ENCODE measurements at places on chromosomes 5 and 9.

DNA sequence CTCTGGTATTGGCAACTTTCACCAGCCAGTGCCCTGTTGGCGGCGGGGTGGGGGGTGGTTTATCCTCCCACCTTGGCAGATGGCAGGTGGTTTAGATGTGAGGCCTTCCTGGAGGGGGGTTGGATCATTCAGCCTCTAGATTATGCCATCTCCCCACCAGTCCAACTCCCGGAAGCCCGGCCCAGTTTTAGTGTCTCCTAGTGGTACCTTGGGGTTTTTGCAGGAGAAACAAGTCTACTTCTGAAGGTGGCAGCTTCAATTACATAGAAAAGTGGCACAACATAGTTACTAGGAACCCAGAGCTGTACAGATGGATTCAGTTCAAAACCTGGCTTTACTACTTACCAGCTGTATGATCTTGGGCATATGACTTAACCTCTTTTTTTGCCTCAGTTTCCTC, 11.3 kb downstream of the PRLR start:
- no peak for DNase-seq

DNA sequence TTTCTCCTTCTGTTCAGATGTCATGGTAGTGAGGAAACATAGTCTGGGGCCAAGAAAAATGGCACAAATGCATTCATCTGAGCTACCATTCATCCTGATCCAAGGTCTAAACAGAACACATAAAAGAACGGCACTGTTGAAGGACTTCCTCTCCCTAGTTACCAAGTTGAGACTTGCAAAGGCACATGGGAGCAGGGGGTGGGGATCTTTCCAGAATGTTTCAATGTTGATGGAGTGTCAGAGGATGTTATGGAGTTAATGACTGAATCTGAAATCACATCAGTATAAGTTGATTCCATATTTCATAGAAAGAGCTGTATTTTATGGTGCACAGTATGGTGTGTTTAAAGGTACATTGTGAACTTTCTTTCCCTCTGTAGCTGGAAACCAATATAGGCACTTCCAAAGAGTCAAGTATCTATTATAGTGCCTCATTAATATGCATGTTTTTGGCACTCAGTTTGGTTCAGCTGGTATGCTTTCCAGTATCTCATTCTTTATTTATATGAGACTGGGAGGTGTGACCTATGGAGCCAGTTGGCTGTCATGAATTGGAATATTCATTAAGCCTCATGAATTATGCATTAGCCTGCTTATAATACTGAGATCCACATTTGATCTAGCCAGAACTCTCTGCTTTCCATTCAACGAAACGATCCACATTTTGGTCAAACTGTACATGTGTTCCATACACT, 603.0 kb downstream of the NR2F1-AS1 start:
- DNase-seq = no peak

DNA sequence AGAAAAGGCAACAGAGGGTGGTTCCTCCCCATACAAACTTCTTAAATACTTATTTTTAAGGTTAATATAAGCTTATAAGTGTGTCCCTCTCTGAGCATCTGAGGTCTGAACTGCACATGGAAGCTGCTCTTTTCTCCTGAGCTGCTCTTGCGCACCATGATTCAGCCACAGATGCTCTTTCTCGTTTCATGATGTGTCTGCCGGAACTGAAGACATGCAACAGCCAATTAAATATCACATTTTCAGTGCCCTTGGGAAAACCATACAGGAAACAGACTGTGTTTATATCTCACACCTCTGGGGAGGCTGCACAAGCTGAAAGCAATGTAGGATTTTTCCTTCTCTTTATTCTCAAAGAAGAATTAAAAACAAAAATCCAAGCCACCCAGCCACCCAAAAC, 96.8 kb upstream of the NREP start:
- DNase-seq = no peak

DNA sequence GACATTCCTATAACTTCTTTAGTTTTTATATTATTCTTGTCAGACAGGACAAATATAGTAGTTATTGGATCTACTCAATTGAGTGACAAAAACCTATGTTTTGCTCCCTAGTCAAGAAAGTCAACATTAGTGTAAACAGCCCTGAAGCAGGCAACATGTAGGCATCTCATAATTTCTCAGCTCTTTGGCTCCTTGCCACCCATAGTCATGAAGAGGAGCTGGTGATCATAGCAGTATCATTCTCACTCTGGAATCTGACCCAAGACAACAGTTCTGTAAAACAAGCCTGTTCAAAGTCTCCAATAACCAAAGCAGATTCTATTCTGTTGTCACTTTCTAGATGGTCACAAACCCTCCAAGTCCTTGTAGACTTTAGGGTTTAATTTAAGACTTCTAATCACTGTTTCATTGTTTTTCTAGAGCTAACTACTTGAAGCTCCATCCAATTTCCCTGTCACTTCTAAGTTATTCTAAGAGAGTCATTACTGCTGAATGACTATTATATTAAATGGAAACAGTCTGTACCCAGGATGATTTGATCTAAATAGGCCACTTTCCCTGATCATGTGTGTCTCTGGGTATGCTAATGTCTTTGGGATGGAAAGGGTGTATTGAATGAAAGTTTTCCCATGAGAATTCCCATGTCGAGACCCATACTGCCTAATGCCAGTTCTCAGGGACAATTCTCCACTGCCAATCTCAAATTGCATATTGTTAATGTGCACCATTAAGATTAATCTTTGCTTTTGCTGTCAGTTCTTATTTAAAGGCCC, 533.3 kb downstream of the ACTL7B start:
- DNase-seq = peak; percentile 35

DNA sequence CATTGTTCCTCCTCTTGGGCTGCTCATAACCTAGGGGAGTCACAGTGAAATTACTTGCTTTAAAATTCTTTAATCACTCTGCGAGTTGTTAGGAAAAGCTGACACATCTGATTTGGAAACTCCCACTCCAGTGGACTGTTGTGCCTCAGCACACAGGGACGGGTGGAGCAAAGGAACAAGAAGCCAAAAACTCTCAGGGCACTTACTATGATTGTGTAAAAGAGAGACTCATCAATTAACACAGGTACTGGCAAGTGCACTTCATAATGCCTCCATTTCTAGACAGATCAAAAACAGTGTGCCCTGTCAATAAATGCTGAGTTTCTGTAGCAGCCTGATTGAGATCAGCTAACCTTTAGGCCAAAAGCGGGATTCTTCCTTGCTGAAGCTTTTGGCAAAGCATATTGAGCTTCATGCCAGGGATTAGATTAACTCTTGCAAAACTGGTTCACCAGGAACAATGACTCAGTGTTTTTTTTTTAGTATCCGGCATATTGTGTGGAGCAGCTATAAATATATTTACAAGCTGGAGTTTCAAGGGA, 55.9 kb downstream of the TMC1 start:
- DNase-seq = peak; percentile 91
